Stimulated activated CD4-positive, alpha-beta T cell treated with anti-CD3 and anti-CD28 coated beads, Interleukin-1b, Interleukin-23, amount 100 ng/mL, for 4 hours (primary cell): ENCODE measurements at places on chromosomes 3 and 15.

DNA sequence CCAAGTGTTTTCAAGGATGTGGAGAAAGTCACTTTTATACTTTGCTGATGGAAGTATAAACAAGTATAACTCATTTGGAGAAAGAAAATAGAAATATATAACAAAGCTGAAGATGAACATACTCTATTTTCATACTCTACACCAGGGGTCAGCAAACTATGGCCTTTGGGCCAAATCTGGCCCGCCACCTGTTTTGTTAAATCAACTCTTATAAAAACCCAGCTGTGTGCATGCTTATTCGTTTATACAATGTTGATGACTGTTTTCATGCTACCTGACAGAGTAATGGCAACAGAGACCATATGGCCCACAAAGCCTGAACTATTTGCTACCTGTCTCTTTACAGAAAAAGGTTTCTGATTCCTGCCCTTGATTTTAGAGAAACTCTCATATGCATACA lies 124.0 kb downstream of the NR1D2 start:
- DNase-seq = no peak

DNA sequence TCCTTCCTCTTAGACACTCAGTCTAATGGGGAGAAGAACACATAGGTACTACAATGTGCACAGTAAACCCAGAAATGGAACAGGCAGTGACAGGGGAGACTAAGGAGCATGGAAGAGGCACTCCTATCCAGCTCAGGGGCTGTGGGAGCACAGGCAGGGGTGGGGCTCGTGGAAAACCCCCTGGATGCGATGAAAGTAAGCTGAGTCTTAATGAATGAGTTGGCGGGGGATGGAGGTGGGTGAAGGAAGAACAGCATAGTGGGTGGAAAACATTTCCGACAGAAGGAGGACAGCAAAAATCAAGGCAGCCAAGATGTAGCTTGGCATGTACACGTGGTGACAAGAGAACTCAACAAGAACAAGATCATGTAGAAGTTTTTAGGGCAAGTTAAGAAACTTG lies 33.6 kb upstream of the UBE2E2 start:
- DNase-seq = no peak

DNA sequence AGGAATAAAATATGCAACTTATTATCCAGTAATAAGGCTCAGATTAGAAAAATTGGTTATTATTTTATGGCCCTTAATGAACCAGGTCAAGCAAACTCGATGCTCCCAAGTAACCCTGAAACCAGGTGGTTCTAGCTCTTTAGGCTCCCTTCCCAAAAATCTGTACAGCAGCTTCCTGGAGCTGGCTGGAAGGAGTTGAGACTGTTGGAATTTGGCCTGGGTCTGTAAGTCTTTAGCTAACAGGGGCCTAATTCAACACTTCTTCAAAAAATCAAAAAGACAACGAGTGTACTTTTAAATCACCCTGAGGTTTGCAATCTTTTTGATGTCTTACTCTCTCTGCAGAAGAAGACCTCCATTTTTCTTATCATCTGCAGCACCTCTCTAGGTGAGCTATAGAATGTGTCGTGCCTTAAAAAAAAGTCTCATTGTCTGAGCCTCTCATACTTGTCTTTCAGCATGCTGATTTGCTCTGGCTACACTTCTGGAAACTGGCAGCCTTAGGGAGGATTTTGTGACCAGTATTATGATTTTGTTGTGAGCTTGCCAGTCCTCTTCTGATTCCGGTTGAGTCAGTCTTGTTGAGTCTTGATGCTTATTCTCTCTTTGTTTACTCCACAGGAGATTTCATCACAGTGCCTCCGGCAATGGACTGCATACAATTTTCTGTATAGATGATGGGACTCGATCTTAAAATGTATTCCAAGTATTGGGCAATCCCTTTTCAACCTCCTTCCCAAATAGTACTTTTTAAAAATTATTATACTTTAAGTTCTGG lies 235.0 kb upstream of the KBTBD8 start:
- no peak for DNase-seq

DNA sequence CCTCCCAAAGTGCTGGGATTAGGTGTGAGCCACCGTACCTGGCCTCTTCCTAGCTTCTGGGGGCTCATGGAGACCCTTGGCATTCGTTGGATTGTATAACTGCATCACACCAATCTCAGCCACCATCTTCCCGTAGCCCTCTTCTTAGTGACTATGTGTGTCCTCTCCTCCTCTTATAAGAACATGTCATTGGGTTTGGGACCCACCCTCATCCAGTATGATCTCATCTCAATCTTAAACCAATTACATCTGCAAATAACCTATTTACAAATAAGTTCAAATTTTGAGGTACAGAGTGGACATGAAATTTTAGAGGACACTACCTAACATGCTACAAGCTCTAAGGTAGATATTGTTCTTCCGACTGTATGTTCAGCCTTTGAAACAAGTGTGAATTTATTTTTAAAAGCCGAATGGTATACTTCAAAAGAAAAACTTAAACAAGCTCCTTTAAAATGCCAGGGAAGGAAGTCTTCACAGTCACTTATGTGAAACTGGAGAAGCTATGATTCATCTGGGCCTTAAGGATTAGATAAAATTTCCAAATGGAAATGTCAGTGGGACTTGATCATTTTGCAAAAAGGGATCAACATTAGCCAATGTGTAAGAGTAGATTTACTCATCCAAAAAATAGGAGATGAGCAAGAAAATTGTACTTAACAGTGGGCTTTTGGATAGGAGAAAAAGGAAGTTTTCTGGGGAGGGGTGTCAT lies 225.7 kb downstream of the MEX3B start:
- DNase-seq = no peak

GRCh38 chr3:177460047-177460446 lies 262.8 kb upstream of the TBL1XR1 start:
- no peak for DNase-seq

DNA sequence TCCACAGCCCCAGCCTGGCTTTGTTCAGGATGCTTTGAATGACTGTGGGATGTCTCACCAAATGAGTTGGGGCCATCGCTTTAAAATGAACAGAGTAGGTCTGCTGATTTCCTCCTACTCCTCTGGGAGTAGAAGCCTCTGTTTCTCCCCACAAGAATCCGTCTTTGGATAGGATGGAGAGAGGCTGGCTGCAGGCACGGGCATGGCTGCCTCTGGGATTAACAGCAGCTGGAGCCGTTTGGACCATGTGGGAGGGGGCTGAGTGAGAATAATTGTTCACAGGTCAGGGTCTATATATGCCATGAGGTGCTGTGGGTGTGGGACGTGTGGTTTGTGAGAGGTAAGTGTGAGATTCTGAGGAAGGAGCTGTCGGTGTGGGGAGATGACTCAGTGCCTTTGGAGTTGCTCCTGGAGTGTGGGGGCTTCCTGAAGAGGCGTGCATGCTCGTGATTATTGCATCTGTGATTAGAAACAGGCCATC lies 48.0 kb upstream of the APEH start:
- no peak for DNase-seq

GRCh38 chr15:35507932-35508638 lies 37.9 kb downstream of the DPH6 start:
- no peak for DNase-seq

GRCh38 chr3:193837347-193837827 lies 244.4 kb downstream of the OPA1 start:
- DNase-seq = no peak

- no peak for DNase-seq
Measured at GRCh38 chr15:28182731-28183130, 83.6 kb upstream of the OCA2 start.

DNA sequence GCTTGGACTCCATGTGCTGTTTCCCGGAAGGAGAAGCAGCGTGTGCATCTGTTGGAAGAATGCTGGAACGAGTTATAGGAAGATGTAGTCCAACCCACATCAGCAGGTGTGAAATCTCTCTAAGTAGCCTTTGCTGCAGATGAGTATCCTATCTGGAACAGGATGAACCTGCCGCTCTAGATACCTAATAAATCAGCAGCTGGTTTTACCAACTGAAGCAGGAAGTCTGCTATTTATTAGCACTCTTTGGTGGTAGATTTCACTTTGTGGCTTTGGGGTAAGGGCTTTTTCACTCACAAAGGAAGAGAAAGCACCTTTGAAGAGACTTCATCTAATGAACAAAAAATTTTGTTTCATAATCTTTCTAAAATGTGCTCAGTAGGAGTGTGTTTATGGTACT lies 66.4 kb downstream of the DCUN1D1 start:
- DNase-seq = no peak

DNA sequence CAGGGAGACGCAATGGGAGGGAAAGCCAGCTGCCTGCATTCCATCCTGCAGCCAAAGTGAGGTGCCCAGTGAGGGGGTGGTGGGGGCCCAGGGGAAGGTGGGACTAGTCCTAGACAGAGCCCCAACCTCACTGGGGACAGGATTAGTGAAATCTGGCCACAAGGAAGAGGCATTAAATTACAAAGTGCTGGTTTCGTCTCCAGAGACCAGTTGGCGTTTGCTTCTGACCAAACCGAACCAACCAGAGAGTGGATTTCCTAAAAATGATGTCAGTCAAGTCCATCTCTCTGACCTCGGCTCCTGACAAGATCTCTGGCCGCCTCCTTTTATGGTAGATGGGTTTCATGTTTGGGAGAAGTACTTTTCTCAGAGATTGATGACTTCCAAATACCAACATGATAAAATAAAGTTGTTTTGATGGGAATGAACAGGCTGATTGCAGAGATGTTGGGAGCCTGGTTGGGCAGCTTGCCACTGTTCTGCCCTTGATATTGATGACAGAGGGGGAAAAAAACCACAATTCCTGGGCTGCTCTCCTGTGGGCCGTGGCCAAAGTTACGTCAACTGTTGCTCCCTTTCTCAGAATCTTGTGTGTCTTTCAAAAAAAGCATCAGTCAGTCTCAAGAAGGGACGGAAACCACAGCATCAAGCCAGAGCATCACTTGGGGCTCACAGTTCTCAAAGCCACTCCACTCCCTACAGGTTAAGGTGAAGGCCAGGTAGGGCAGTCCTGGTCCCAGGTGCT lies 24.6 kb downstream of the ITGA11 start:
- DNase-seq = no peak

DNA sequence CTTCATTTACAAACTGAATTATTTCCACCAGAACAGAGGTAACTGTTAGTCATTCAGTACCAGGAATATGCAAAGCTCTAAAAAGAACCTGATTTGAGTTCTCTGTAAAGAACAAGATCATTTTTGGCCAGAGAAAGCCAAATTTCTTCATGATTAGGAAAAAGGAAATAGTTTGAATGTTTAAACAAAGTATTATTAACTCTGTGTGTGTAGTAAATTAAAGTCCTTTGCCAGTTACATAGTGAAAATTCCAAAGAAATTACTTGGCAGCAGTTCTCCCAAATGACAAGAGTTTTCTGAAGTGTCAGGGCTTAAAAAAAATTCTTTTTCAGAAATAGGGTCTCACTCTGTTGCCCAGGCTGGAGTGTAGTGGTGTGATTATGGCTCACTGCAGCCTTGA lies 24.5 kb downstream of the QTRT2 start:
- no peak for DNase-seq

DNA sequence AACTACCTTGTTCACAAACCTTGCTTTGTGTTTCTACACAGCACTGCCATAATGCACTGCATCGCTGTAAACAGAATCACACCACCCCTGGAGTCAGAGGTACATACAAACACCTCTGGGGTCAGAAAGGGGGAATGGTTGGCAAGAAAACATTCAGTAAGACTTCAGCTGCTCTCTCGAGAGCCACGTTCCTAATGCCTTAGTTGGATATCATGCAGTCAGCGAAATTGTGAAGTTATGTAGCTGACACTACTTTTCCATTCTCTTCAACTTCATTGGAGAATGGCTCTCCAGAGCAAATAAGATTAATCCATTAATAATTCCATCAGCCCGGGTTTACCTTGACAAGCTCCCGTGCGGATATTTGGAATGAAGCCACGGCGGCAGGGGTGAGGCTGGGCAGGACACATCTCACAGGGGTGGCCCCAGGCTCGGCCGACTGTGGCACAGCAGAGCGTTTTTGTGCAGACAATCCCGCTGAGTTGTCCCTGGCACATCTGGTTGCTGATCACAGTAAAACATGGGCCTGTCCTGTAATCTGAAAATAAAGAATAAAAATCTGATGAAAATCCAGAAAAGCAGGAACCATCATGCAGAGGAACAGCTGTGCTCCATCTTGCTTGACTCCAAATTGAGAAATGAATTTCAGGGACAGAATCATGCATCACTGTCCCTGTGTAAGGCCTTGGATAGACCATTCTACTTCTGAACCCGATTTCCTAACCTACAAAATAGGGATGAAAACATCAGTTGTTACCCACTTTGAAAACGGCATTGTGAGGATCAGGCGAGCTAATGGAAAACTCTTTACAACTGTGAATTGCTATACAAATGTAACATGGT lies 108.0 kb downstream of the FBN1 start:
- no peak for DNase-seq

DNA sequence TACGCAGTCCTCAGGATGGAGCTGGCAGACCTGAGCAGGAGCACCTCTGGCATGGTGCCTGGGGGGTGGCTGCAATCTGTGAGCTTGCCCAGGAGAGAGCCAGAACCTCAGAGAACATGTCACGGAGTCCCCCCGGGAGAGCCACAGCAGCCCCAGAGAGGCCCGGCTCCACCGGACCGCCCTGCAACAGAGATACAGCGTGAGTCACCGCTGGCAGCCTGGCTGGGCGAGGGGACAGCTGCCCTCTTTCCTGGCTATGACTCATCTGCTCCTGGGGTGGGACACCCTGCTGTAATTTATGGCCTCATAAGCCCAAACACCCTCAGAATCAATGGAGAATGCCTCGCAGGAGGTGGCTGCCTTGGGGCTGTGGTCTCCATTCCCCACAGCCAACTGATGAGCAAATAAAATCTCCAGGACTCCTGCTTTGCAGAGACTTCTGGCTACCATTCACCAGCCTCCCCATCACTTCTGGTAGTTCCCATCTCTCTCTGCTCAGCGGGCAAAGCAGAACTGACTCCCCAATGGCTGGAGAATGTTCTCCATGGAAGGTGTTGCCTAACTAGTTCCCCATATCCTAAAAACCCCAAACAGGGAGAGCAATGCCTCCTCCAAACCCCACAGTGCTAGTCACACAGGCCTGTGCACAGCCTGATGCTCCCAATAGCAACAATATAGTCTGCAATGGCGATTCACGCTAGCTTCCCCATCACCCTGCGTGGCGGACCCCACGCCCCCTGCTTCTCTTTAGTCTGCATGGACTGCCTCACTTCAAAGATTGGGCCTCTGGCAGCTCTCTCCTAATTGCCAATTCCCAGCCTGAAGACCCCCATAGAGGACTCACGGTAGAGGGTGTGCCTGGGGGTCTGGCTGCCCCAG lies 21.6 kb downstream of the ACSBG1 start:
- DNase-seq = no peak

- no peak for DNase-seq
Measured at GRCh38 chr3:168414149-168414548, 318.4 kb upstream of the GOLIM4 start.

DNA sequence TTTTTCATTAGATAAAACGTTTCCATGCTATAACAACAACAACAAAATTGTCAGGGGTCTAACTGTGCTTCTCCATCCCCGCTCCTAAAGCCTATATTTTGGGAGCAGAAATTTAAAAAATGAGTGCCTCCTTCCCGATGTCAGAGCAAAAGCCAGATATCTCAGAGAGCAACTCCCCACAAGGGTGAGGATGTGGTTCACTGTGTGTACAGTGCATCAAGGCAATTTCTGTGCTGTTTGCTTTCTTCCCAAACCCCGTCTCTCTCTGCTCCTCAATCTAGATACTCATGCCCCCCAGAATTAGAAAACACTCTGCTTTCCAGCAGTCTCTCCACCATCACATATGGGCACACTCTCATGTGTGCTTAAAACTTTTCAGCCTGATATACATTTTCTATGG lies 76.7 kb upstream of the MBNL1 start:
- DNase-seq = no peak

- DNase-seq = no peak
Measured at GRCh38 chr3:140399871-140400270, 278.0 kb upstream of the TRIM42 start.
